ENCODE measurements at places on chromosomes 12 and 14.

DNA sequence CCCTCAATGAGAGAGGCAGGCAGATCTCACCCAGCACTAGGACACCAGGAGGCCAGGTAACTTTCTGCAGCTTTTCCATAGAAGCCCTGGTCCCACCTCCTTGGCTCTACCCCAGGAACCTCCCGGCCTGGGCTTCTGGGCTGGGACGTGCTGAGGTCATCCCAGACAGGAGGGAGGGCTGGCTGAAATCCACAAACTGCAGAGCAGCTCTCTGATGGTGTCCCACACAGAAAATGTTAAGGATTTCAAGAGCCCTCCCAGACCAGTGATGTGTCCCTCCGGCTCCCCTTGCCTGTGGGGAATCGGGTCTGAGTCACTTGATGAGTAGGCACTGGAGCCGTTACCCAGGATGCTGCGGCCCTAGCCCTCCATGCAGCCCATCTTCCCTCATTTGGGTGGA, 124.1 kb downstream of the ESRRB start:
- no peak for DNase-seq

DNA sequence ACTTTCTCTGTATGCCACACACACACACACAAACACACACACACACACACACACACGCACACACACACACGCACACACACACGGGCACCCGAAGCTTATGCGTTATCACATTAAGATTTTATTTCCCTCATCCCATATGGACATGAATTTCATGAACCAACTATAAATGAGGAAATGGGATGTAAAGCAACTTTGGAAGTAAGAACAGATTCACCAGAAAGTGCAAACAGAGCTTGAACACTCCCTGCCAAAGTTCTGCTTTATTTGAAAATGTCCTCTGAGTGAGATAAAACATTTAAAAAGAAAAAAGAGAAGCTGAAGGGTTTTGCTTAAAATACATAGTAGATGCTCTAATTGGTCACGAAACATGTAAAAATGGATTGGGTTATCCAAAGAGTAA, 90.4 kb upstream of the OTX2 start:
- DNase-seq = no peak

GRCh38 chr12:2266666-2267620, 214.2 kb downstream of the CACNA1C start:
- DNase-seq = no peak

DNA sequence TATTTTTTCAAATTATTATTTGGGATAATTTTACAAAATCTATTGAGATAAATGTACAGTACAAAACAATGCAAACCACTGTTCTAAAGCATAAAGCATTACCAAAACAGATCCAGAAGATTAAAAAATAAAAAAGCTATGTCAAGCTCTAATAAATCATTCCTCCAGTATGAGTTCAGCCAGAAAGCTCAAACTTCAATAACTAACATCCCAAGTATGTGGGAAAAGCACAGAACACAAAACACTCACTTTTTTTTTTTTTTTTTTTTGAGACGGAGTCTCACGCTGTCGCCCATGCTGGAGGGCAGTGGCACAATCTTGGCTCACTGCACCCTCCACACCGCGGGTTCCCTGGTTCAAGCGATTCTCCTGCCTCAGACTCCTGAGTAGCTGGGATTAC, 11.3 kb downstream of the SAV1 start:
- no peak for DNase-seq

DNA sequence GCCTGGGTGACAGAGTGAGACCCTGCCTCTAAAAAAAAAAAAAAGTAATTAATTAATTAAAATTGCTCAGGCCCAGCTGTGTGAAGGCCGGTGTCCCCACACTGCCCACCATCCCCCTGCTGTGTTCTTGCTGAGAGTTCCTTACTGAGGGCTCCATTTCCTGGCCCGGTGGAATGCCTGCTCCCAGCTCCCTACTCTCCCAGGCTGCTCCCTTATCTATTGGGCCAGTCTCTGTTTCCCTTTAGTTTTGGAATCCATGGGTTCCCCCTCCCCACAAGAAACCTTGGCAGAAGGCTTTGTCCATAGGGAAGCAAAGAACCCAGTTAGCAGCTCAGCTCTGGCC, 19.0 kb downstream of the MLXIP start:
- no peak for DNase-seq

DNA sequence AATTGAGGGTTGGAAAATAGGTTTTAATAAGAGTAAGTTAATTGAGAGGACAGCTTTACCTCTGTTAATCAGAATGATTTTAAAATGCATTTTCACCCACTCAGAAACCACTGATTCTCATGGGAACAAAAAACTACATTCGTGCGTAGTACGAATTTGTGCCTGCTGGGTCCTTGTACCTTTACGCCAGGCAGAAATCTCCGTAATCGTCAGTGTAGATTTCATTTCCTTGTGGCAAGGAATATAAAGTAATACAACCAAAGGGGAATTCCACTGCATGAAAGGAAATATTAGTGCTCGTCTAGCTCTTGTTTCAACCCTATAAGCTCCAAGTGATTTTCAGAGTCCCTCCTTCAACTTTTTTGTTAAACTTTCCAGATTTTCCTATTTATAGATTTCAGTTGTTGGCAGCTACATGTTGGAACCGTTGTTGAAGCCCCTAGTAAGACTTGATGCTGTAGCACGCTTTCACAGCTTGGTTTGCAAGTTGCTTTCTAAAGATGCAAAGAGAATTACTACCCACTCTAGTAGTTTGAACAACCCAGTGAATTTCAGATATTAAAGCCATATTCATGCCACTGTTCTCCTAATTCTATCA, 90.6 kb downstream of the ETV6 start:
- DNase-seq = no peak

- no peak for DNase-seq
These were observed 108.5 kb downstream of the PHLDA1 start for GRCh38 chr12:75922944-75923642.

DNA sequence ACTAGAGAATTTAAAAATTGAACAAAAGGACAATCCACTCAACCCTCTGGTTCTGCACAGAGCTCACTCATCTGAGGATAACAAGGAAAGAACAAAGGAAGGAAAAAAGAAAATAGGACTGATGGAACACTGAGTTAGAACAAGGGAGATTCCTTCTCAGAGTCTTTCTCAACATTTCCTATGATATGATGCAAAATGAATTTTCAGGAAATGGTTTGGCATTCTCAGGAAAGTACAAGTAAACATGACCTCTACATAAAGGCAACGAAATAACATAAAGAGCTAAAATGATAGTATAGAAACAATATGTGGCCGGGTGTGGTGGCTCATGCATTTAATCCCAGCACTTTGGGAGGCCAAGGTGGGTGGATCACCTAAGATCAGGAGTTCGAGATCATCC, 135.8 kb downstream of the ITPR2 start:
- no peak for DNase-seq

DNA sequence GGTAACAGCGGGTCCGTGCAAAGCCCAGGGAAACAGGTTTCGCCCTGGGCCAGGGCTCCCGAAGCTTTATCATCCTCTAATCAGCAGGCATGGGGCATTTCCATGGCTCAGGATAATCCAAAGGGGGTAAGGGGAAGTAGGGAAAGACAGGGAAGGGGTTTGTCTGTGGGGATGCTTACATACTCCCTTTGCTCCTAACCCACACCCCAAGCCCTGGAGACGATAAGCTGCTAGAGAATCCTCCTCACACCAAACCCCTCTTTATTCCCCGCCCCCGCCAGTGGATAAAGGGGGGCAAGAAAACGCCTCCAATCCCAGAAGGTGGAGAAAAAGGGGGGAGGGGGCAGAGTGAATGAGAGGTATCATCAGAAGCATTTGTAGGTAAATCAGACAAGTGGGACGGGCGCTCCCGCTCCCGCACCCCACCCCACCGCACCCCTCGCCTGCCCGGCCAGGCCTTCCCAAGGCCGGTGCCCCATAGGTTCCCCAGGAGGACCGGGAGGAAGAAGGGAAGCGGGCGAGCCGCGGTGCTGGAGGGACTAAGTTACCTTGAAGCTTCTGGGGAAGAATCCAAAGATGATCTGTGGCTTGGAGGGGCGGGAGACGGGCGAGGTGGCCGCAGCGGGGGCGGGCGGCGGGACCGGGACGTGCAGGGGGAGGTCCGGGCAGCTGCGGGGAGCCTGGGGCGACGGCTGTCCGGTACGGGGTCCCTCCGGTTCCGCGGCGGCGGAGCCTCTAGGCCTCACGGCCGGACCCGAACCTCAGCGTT, 762 bp downstream of the PPP2R5E start:
- DNase-seq = no peak

DNA sequence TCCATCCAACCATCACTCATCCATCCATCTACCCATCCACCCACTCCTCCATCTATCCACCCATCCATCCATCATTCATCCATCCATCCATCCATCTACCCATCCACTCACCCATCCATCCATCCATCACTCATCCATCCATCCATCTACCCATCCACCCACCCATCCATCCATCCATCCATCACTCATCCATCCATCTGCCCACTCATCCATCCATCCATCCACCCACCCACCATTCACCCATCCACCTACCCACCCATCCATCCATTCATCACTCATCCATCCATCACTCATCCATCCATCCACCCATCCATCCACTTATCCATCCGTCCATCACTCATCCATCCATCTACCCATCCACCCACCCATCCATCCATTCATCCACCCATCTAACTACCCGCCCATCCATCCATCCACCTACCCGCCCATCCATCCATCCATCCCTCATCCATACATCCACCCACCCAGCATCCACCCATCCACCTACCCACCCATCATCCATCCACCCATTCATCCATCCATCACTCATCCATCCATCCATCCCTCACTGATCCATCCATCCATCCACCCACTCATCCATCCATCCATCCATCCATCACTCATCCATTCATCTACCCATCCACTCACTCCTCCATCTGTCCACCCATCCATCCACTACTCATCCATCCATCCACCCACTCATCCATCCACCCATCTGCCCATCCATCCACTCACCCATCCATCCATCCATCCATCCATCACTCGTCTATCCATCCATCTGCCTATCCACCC, 24.1 kb downstream of the TRPV4 start:
- DNase-seq = no peak

GRCh38 chr14:23559010-23559925, 3.2 kb downstream of the THTPA start:
- DNase-seq = peak; percentile 45

DNA sequence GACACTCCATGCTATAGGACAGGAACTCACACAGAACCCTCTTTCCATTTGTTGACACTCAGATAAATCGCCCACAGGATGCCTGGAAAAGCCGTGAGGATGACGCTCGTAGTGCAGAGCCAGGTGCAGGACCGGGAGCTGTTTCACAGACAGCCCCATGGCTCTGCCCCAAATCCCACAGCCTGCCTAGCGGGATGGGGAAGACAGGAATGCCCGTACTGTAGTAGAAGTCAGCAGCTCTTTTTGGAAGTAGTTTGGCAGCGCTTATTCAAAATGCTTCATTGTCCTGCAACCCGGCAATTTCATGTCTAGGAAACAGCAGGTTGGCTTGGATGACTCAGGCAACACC, 41.6 kb downstream of the JAG2 start:
- no peak for DNase-seq

GRCh38 chr12:22899184-22899583, 274.2 kb downstream of the ETNK1 start:
- DNase-seq = no peak

DNA sequence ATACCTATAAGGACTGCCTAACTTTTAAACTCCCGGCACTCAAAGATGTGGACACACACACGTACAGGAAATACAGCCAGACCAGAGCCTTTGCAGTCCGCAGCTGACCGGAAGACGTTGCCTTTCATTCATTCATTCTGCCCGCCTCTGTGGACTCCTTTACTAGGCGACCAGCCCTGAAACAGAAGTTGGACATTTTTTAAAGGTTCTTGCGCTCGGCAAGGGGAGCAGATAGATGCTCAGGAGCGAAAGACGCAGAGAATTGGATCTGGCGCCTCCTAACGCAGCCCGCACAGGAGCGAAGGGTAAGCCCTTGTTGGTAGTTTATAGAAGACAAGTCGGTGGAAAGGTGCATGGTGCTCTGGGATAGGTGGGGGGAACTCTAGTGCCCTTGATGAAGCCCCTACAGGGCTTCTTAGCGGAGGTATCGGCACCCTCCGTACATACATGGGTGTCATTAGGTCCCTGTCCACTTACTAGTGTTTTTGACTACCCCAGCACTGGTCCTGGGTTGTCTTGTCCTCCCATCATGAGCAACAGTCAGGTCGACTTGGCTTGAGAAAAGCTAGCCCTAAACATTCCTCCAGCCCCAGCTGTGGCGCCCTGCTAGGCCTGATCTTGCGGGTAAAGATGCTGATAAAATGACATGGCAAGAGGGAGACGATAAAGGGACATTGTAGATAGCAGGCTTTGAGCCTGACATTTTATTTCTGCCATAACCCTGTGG, at the start of gene KDM2B:
Gene KDM2B, minus strand, starts transcription at position 65 of the 727 bp plus-strand sequence. CDS start 112 bp downstream, outside the sequence.
- DNase-seq = peak; percentile 69

DNA sequence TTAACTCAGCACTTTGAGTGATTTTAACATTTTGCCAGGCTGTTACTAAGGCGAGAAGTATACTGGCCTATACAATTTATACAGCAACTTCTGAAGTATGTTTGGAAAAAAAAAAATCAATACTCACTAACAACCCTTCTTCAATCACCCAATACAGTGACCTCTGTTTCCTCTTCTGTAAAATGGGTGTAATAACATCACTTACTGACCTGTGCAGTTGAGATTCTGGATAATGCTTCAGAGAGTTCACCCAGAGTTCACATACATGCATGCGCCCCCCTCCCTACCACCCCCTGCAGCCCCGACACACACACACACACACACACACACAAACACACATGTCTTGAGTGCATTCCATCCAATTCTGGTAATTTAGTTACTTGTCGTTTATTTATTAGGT, 9.1 kb downstream of the PAH start:
- DNase-seq = no peak

DNA sequence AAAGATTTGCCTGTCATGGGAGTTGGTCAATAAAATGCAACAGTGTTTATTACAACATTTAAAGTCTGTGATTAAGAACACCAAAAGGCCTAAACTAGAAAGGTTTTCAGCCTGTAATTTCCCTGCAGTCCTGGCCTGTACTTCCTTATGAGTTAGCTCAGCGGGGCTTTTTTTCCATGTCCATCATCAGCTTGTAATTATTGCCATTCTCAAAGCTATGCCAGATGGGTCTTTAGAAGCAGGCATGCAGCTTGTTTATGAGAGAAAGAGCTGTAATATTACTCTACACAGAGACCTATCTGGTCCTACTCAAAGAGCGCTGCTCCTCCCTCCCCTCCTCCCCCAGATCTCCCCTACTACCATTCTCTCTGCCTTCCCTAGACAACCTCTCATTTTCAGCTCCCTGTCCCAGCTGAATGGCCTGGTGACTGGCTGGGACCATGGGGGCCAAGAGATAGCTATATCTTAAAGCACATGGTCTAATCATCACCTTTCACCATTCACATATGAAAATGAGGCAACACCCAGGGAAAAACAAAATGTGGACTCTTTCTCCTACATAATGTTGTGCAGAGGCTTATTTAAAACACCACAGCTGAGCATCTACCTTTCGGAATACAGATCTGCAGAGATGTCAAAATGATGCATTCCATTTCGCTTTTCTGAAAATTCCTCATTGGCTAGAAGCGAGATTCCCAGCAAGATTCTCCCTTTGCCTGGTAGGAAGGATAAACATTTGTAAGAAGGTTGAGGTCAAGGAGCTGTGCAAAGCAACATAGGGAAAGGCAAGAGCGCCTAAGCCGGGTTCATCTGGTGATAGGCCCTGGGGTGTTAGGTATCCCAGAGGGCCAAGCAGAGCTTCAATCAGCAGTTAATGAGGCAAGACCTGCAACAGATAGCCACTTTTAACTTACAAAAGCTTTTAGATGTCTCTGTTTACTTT, 209.7 kb upstream of the CDKN3 start:
- no peak for DNase-seq

- DNase-seq = no peak
These were observed 719 bp downstream of the KRT80 start for GRCh38 chr12:52190860-52191729.

Data from AML-193 (cell line).